ENCODE measurements at places on chromosomes 4 and X.
A peak's percentile ranks its signal among the peaks of the same experiment; 100 is the strongest.

GRCh38 chr4:72935462-72935861, 134.1 kb downstream of the COX18 start:
- no peak for DNase-seq

GRCh38 chrX:154057791-154058190, 38.1 kb upstream of the IRAK1 start:
- peak; percentile 68 for DNase-seq

DNA sequence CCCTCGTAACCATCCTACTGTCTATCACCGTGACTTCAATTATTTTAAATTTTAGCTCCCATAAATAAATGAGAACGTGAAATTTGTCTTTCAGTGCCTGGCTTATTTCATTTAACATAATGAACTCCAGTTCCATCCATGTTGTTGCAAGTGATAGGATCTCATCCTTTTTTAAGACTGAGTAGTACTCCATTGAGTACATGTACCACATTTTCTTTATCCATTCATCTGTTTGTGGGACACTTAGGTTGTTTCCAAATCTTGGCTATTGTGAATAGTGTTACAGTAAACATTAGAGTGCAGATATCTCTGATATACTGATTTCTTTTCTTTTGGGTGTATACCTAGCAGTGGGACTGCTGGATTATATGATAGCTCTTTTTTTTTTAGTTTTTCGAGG, 32.8 kb downstream of the OCIAD1 start:
- no peak for DNase-seq

- peak; percentile 9 for DNase-seq
These were observed 16.3 kb upstream of the ESX1 start for GRCh38 chrX:104270916-104271512.

- no peak for DNase-seq
These were observed 11.2 kb downstream of the NEK1 start for GRCh38 chr4:169601016-169601771.

DNA sequence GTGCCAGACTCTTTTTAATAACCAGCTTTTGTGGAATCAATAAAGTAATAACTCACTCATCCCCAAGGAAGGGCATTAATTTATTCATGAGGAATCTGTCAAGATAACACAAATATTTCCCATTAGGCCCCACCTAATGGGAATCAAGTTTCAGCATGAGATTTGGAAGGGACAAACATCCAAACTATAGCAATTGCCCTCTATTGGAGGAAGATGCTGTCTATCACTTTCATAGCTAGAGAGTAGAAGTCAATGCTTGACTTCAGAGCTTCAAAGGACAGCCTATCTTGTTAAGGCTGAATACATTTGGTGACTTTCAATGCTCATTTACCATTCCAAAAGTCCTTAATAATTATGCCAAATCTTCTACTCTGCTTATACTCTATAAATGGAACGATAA, 84.9 kb upstream of the ATOH1 start:
- no peak for DNase-seq

DNA sequence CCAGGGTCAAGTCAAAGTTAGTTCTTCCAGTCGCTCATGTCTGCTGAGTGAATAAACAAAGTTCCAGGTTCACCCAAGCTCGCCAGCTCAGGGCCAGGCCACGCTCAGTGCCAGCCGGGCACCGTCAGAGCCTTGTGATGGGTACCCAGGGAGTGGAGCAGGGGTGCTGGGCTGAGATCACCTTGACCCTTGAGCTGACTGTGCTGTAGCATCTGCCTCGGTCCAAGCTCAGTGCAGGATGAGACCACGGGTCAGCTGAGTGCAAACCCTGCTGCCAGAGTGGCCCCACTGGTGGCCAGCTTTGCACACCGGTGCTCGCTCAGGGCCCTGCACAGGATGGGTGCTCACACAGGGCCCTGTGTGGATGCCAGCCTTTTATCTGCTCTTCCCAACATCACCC, 4.3 kb downstream of the CPZ start:
- no peak for DNase-seq

GRCh38 chrX:28889591-28890090, 302.4 kb downstream of the IL1RAPL1 start:
- DNase-seq = no peak

GRCh38 chr4:188976644-188977115, 837.4 kb downstream of the TRIML1 start:
- no peak for DNase-seq

GRCh38 chr4:10320130-10320529, 137.1 kb downstream of the ZNF518B start:
- DNase-seq = no peak

- no peak for DNase-seq
These were observed 47.6 kb downstream of the FBXW7 start for GRCh38 chr4:152488246-152488645.

DNA sequence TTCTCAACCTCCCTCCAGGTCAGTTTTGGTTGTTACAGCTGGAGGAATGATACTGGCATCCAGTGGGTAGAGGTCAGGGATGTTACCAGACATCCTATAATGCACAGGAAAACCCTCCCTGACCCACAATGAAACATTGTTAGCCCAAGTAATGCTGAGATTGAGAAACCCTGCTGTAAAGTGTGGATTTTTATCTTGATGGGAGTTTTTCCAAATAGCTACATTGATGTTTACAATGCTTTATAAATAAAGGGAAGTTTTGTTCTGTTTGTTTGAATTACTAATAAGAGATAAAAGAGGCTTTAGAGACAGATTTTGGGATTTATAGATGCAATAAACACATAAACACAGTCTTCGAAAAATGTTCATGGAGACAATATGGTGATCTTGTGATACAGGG, 194.0 kb upstream of the NUDT6 start:
- no peak for DNase-seq

DNA sequence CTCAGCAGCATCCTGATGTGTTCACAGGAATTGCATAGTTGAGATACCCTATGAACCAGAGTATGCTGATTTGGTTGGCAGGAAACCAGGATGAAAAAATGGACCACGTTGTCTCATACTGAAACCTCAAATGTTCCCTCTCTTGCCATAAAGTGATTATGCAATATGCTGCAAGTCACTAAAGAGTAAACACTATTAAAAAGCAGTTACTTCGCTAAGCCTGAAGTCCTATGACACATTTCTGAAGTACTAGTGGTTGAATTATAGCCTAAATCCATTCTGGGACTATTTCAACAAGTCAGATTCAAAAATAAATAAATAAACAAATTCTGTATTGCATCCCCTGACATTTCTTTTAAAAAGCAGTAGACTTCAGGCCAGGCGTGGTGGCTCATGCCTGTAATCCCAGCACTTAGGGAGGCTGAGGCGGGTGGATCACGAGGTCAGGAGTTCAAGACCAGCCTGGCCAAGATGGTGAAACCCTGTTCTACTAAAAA, 106.0 kb upstream of the NAP1L5 start:
- peak; percentile 90 for DNase-seq

DNA sequence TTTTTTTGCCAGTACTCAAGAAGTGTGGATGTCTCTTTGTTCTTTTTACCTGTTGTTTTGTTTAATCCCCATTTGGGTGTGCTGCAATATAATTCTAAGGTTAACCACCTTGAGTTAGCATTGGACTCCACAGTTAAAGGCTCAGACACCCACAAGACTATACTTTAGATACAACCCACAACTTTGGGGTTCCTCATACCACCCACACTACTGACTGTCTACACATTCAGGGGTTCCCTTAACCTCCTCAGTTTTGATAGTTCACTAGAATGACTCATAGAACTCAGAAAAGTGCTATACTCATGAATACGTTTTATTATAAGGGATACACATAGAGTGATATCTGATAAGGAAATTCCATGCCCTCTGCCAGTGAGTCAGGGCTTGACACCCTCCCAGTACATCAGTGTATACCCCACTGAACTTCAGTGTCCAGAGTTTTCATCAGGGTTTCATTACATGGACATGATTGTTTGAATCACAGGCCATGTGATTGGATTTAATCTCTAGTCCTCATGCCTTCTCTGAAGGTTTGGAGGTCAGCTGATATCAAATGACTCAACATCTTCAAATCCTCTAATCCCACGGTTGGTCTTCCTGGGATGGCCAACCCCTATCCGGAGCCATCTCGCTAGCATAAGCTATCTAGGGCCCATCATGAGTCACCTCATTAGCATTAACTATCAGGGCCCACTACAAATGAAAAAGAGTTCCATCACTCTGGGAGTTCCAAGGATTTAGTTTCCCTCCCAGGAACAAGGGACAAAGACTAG, 357.7 kb upstream of the EMCN start:
- no peak for DNase-seq

DNA sequence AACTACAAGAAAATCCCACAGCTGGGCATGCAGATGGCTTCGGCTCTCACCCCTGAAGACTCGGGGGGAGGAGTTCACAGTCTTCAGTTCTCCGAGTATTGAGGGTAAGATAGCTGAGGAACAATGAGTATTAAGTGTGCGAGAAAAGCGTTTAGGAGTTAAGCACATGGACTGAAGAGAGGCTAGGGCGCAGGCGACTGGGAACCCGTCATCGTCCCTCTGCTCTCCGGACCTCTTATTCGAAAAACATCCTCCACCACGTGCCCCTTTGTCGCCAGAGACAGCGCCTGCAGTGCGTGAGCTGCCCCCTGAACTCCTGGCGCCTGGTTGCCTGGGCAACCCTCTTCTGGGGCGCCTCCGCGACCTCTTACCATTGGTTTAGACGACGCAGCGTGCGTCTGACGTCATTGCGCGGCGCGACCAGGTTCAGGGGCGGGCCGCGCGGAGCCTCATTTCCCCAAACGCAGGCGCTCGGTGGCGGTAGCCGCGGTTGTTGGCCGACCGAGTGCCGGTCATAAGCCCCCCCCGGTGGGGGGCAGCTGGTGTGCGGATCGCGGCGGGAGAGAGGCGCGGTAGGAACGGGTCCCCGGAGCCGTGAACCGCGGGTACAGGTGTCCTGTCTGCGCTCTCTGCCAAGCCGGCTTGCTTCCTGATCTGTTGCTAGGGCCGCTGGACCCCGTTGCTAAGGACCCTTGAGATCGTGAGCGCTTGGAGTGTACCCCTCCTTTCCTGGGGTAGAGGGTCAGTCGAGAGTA, at the start of gene PACRGL:
TSS of gene PACRGL (plus strand) at position 452 of the 755 bp plus-strand sequence. CDS start 4,024 bp downstream, outside the sequence.
- peak; percentile 94 for DNase-seq

DNA sequence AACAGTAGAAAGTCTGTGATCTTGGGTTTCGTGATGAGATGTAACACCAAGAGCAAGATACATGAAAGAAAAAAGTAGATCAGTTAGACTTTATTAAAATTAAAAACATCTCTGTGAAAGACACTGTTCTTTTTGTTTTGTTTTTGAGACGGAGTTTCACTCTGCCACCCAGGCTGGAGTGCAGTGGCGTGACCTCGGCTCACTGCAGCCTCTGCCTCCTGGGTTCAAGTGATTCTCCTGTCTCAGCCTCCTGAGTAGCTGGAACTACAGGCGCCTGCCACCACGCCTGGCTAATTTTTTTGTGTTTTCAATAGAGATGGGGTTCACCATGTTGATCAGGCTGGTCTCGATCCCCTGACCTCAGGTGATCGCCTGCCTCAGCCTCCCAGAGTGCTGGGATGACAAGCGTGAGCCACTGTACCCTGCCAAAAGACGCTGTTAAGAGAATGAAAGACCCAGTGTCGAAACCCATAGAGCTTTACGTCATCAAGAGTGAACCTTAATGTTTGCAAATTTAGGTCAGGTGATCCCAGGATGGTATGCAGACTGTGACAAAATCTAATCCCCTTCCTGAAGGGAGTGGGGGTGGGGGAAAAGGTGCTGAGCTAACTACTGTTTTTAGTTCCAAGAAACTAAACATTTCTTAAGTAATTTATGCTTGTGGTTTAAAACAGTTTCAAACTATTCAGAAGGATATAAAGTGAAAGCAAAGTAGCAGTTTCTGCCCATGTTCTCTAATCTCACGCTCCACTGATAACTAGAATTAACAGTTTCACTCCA, 8.0 kb downstream of the OFD1 start:
- DNase-seq = peak; percentile 52

DNA sequence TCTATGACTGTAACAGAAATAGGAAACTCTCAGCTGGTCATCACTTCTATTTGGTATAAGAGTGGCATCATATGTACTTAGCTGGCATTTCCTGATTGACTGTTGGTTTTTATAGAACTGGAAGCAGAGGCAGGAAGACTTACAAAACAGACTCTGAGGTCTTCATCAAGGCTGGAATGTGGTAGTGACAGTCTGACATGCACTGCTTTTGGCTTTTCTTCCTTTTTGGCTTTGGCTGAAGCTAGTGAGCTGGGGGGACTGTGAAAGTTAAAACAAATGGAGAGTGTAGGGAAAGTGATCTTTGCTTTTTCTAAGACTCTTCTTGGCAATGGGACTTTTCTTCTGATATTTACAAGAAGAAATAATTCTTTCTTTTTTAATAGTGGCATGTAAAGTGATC, 121.1 kb upstream of the SLC4A4 start:
- no peak for DNase-seq

- DNase-seq = no peak
These were observed 278.9 kb downstream of the INPP4B start for GRCh38 chr4:142567199-142567598.

DNA sequence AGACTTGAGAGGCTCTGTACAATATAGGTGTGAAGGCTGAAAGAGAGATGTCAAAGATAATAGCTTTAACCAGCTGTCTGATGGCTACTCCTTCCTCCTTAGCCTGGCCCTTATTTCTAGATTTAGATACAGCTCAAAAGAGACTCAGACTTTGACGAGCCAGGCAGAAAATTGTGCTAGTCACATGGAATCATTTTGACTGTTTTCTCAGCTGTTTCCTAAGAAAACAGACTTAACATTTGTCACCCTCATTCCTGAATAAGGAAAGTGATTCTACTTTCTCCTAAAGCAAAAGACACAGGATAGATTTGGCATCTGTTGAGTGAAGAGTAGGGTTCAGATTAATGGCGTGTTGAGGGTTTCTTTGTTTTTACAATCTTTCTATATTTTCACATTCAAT, 340.7 kb downstream of the DHX15 start:
- DNase-seq = no peak
